Esophagus squamous epithelium (tissue), 5 donors: ENCODE measurements at places on chromosomes 3 and 15.

DNA sequence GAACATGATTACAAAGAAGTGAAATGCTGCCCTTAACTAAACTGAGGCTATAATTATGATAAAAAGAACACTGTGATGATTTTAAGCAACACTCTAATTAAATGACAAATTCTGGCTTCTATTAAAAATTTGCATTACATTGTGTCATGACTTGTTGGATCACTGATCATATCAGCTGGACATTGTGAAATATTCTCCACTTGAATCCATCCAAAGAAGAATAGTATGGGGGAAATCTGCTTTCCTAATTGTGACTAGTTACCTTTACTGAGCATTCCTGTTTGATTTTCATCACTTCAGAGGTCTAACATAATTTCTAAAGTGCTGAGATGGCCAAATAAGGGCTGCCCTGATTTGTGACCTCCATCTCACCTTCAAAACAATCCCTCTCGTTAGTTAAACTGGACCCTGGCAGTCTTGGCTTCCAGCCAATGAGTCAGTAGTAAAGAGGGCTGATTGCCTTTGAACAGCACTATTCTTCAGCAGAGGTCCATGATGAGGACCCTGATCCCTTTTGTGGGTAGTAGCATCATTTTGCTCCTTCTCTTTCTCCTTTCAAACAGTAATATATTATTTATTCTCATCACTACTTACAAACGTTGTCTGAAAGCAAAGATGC lies 53.5 kb upstream of the LEKR1 start:
- no peaks in the 10 kb centered on the region for H3K27me3 ChIP-seq
- H3K27ac ChIP-seq, result no peak overlapping the region
- peaks cover 20% of the 10 kb centered on the region for H3K4me1 ChIP-seq
- no peak overlapping the region for H3K4me3 ChIP-seq
- DNase-seq, result no peak

DNA sequence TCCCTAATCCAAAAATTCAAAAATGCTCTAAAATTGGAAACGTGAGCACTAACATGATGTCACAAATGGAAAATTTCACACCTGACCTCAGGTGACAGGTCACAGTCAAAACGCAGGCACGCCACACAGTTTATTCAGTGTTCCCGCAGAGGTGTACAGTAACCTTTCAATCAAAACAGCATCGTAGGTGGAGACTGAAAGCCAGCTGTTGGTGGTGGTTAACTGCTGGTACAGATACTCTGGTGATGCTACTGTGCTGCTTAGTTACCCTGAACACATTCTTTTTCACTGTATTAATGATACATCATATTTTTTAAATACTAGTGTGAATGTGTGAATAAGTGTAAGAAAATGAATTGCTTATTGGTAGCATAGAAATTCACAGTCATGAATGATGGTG lies 23.8 kb downstream of the RAB11A start:
- H3K27me3 ChIP-seq, result no peaks in the 10 kb centered on the region
- no peak overlapping the region for H3K27ac ChIP-seq
- H3K4me3 ChIP-seq, result no peak overlapping the region
- peaks cover 97% of the 10 kb centered on the region for H3K36me3 ChIP-seq
- H3K4me1 ChIP-seq, result peaks cover 3% of the 10 kb centered on the region

DNA sequence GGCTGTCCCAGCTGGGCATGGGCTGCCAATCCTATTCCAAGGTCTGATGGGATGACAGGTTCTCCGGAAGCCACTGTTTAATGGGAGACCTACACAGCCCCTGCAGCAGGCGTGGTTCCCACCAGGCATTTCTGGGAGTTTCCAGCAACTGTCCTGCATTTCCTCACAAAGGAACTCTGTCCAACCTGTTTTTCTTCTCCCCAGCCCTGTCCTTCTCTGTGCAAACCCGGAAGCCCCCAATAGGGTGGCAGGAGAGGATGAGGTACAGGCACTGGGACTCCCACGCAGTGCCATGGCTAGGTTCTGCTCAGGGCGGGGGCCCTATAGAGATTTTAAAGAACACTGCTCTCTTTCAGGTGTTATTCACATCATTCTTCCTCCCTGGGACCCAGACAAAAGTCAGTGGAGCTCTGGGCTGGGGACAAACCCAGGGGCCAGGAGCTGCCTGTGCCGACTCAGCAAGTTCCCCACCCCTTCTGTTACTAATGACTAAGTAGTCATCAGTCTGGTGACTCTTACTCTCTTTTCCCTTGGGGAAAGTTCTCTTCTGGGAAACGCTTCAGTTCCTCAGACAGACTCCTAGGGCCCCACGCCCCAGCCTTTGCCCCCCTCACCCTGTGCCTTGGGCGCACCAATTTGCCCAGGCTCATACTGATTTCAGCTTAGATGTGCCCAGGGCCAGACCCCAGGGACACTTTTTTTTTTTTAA lies 97.7 kb downstream of the CD47 start:
- H3K36me3 ChIP-seq, result no peaks in the 10 kb centered on the region
- H3K27me3 ChIP-seq, result no peaks in the 10 kb centered on the region
- no peak overlapping the region for H3K4me3 ChIP-seq
- H3K27ac ChIP-seq, result peak overlapping the region; percentile 70

DNA sequence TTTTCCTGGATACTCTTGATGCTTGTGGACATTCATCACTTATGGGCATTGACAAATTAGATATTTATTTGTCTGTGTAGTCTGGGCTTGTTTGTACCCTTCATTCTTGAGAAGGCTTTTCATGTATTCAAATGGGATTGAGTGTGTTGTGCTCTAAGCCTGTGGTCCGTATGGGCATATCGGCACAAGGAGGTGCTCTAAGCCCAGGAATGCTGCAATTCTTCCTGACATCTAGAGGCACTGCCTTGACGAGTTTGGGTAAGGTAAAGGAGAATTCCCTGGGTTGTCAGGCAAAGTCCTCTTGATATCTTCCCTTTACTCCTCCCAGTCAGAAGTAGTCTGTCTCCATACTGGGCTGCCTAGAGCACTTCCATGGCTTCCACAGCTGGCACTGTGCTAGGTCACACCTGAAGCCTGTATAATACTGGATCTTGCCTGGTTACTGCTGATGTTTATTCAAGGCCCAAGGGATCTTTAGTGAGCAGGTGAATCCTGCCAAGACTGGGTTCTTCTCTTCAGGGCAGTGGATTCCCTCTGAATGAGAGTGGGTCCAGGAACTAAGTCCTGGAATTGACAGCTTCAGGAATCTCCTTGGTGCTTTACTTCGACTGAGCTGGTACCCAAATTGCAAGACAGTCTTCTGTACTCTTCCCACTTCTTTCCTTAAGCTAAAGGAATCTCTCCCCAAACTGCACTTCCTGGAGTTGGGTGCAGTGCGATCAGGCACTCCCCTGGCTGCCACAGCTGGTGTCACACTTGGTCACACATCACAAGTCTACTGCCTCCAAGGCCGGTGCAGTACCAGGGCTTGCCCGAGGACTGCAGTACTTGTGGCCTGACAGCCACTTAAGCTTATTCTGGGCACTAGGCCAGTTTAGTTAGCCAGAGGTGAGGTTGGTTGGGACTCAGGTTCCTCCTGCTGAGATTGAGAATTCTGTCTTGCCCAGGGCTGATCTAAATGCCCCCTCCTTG lies 46.0 kb downstream of the GALK2 start:
- DNase-seq, result no peak
- no peaks in the 10 kb centered on the region for H3K4me1 ChIP-seq
- H3K4me3 ChIP-seq, result no peak overlapping the region
- H3K27ac ChIP-seq, result no peak overlapping the region
- H3K36me3 ChIP-seq, result no peaks in the 10 kb centered on the region

DNA sequence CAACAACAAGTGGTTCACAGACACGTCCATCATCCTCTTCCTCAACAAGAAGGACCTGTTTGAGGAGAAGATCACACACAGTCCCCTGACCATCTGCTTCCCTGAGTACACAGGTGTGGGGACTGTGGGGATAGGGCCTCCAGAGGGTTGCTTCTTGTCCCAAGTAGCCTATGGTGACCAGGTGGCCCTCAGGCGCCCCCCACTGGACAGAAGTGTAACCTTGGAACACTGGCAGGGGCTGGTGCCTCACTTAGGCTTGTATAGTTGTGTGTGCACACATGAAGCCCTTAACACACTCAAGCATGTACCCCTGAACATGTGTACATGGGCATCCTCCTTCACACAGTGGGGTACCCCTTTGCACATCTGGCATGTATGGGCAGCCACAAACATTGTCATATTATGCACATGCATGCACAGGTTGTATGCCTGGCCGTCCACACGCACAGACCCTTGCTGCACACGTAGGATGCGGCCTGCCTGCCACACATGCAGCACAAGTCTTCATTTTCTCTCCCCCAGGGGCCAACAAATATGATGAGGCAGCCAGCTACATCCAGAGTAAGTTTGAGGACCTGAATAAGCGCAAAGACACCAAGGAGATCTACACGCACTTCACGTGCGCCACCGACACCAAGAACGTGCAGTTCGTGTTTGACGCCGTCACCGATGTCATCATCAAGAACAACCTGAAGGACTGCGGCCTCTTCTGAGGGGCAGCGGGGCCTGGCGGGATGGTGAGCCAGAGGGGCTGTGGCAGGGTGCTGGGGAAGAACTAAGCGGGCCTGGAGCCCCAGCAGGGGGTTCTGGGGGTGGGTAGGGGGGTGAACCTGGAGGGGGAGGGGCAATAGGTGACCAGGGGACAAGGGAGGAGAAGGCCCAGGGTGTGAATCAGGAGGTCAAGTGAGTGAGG lies 11.7 kb upstream of the SEMA3B start:
- peaks cover 11% of the 10 kb centered on the region for H3K36me3 ChIP-seq
- H3K27ac ChIP-seq, result peak overlapping the region; percentile 92
- no peak overlapping the region for H3K4me3 ChIP-seq
- H3K4me1 ChIP-seq, result peaks cover 95% of the 10 kb centered on the region
- no peak for DNase-seq

- H3K36me3 ChIP-seq, result no peaks in the 10 kb centered on the region
- no peaks in the 10 kb centered on the region for H3K27me3 ChIP-seq
- DNase-seq, result no peak
- peaks cover 4% of the 10 kb centered on the region for H3K4me1 ChIP-seq
- no peak overlapping the region for H3K27ac ChIP-seq
These were observed 32.2 kb downstream of the FILIP1L start for GRCh38 chr3:100081986-100082692.
